ENCODE measurements at places on chromosomes 11 and 22. TPM values are rescaled to one million over a fixed set of nuclear protein-coding genes. Genes with fewer than 3 reads are reported as not detected.

DNA sequence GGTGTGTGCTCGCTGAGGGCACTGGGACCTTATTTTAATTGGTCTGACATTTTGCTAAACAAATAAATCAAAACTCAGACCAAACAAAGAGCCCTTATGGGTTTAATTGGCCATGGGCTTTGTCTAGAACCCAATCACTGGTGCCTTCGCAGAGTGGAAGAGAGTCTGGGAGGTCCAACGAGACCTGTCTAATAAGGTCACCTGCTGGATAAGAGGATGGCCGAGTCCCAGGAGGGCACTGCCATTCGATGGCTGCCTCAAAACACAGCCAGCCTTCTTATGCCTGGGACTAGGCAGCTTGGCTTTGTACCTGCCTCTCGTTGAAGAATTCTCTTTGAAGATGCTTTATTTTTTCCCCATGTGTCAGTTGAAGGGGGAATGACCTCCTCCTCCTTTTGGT lies 171.1 kb downstream of the CEP164 start:
- no peak overlapping the region for H3K4me3 ChIP-seq
- DNase-seq, result no peak
- no peaks in the 10 kb centered on the region for H3K4me1 ChIP-seq
- no peaks in the 10 kb centered on the region for H3K27me3 ChIP-seq
- H3K27ac ChIP-seq, result no peak overlapping the region
- H3K36me3 ChIP-seq, result no peaks in the 10 kb centered on the region

- no peak overlapping the region for H3K4me3 ChIP-seq
- H3K27ac ChIP-seq, result no peak overlapping the region
- H3K36me3 ChIP-seq, result peaks cover 41% of the 10 kb centered on the region
- H3K4me1 ChIP-seq, result peaks cover 7% of the 10 kb centered on the region
- no peaks in the 10 kb centered on the region for H3K27me3 ChIP-seq
Observed at GRCh38 chr11:34468209-34468841, 29.6 kb downstream of the CAT start.

DNA sequence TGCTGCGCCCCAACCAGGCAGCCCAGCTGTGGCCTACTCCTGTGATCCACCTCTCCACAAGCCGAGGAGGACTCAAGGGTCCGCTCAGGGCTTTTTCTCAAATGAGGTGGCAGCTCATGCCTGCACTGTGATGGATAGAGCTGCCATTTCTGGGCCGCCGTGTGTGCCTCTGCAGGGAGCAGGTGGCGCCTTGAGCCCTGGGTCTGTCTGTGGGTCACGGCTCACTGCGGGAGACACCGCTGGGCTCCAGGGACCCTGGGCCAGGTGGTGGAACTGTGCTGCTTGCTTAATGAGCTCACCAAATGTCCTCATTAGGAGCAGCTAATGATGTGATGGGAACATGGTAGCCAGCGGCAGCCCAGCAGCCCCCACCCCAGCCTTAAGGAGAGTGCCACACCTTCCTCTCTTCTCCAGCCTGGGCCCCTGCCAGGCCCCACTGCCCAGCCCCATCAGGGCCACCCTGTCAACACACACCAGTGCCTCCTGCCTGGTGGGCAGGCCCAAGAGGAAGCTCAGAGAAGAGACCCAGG lies 50.8 kb downstream of the DHCR7 start:
- no peaks in the 10 kb centered on the region for H3K27me3 ChIP-seq
- no peak for DNase-seq
- H3K4me1 ChIP-seq, result no peaks in the 10 kb centered on the region

- peaks cover 50% of the 10 kb centered on the region for H3K4me1 ChIP-seq
- peak overlapping the region; percentile 35 for H3K4me3 ChIP-seq
- no peak for DNase-seq
Observed at GRCh38 chr11:46330563-46331281, 16.5 kb upstream of the DGKZ start.

GRCh38 chr11:118071416-118072030 lies 5.4 kb upstream of the TMPRSS4 start:
- no peak for DNase-seq
- H3K36me3 ChIP-seq, result no peaks in the 10 kb centered on the region
- H3K4me3 ChIP-seq, result no peak overlapping the region
- H3K27me3 ChIP-seq, result no peaks in the 10 kb centered on the region
- peaks cover 3% of the 10 kb centered on the region for H3K4me1 ChIP-seq
- H3K27ac ChIP-seq, result no peak overlapping the region

DNA sequence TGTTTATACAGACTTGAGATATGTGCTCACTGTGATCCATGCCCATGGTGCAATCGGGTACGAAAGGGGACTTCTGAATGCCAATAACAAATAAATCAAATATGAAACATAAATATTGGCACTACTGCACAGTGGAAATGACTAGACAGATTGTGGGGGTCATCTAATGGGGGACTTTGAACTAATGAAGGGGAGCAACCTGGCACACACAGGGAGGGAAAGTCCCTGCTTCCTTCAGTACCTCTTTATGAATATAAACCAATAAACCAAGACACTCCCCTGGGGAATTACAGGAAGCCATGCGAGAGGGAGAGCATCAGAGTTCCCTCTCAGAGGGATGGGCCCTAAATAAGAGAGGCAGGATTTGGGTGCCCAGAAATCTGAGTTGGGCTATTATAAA lies 21.1 kb downstream of the MIF start:
- no peak overlapping the region for H3K4me3 ChIP-seq
- H3K27me3 ChIP-seq, result no peaks in the 10 kb centered on the region
- H3K36me3 ChIP-seq, result peaks cover 21% of the 10 kb centered on the region
- H3K4me1 ChIP-seq, result peaks cover 30% of the 10 kb centered on the region
- peak overlapping the region; percentile 63 for H3K27ac ChIP-seq

DNA sequence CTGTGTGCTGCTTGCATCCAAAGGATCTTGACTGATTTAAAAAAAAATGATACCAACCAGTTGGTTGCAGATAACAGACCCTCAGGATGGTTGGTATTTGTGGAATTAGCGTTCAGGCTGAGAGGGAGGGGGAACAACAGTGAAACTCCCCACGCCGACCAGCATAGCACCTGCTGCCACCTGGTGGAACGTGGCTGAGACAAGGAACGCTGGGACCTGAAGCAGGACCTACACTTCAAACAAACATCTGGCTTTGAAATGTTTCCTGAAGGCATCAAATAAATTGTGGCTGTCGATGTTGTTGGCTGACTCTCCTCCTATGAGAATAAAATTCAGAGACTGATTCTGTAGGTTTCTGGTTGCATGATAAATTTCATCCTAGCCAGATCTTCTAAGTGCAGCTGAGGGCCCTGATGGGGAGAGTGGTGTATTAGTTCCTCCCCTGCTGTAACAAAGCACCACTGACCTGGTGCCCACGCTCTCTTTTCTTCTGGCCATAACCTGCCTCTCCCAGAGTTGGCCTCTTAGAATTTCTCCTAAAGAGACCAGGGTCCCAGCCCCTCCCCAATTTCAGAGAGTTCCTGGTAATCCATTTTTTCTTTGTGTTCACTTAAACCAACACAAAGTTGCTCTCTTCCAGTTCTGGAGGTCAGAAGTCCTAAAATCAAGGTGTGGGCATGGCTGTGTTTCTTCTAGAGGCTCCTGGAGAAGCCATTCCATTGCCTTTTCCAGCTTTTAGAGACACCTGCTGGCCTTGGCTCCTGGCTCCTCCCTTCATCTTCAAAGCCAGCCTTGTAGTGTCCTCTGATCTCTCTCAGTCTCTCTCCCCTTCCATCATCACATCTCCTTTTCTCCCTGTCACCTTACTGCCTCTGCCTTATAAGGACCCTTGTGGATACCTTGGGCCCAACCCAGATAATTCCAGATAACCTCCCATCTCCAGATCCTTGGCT lies 17.3 kb downstream of the APOL2 start:
- no peak overlapping the region for H3K4me3 ChIP-seq
- H3K36me3 ChIP-seq, result peaks cover 8% of the 10 kb centered on the region
- H3K27me3 ChIP-seq, result no peaks in the 10 kb centered on the region

The MYO18B gene
- 1.6 TPM for total RNA-seq

The DBX1 gene
- total RNA-seq, result not detected

The DLG2 gene
- total RNA-seq, result 1.9 TPM
